Mesendoderm (in vitro differentiated cells): ENCODE measurements at places on chromosomes 3 and 15.

DNA sequence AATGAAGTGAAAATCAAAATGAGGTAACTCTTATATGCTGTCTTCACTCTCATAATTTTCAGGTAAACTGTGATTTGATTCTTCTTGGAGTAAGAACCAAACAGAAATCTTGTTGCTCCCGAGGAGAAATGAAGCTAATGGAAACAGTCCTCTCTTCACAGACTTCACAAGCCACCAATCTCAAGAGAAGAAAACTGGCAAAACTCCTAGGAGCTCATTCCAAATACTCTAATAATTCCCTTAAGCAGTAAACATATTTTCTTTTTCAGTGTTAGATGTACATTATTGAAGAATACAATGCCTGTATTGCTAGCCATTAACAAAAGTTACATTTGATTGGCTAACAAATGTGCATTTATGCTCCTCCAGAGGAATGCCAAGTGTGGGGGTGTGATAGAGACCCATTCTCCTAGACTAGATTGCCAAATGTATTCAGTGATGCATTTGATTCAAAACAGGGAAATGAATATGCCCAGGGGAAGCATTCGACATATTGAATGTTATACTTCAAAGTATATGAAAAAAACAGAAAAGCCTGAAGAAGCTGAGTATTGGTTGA, 11.8 kb upstream of the RIOX2 start:
- no peak for DNase-seq

DNA sequence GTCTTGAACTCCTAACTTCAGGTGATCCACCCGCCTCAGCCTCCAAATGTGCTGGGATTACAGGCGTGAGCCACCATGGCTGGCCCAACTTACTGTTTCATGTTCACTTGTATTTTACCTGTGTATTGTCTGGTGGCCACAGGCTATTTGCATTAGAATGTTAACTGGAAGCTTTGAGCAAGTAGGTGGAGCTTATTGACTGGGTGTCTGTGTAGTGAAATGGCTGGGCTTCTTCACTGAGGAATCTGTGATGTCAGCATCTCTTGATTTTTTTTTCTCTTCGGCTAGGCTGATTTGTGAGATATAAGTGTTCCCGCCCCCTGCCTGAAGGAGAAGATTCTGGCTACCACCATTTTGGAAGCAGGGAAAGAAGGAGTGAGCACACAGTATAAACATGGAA, 237.8 kb upstream of the PEX5L start:
- DNase-seq, result peak; percentile 42

DNA sequence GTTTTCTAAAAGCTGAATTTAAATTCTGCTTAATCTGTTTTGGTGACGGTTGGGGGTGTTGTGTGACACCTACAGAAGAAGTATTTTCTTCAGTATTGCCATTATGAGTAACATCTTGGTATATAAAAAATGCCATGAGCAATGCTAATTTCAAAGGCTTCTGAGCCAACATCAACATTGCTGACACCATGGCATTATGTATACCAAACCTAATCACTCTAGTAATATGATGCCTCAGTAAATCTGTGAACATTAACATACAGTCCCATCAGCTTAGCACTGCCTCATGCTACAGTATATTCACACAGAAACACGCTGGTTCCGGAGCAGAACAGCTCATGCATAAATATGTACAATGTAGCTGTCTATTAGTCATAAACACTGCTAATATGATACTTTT, 75.8 kb downstream of the ZPLD1 start:
- no peak for DNase-seq

- peak; percentile 20 for DNase-seq
These were observed 2.4 kb upstream of the ADGRG7 start for GRCh38 chr3:100606894-100607512.

- DNase-seq, result no peak
These were observed 30.1 kb downstream of the PLA2G4D start for GRCh38 chr15:42064271-42064670.

DNA sequence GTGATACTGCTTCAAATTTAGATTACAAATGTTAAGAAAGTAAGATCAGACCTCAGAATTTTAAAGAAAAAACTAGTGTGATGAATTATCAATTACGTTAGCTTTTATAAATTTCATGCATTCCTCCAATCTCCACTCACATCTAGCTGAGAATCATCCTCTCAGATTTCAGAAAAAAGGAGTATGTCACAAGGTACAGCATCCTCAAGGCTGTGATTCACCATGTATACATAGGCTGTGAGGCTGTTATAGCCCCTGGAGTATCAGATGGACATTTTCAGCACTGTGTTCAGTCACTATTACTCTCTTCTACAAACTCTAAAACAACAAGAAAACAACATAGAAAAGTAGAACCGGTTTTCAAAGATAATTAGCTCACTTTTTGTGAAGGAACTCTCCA, 214.4 kb downstream of the PCCB start:
- no peak for DNase-seq

DNA sequence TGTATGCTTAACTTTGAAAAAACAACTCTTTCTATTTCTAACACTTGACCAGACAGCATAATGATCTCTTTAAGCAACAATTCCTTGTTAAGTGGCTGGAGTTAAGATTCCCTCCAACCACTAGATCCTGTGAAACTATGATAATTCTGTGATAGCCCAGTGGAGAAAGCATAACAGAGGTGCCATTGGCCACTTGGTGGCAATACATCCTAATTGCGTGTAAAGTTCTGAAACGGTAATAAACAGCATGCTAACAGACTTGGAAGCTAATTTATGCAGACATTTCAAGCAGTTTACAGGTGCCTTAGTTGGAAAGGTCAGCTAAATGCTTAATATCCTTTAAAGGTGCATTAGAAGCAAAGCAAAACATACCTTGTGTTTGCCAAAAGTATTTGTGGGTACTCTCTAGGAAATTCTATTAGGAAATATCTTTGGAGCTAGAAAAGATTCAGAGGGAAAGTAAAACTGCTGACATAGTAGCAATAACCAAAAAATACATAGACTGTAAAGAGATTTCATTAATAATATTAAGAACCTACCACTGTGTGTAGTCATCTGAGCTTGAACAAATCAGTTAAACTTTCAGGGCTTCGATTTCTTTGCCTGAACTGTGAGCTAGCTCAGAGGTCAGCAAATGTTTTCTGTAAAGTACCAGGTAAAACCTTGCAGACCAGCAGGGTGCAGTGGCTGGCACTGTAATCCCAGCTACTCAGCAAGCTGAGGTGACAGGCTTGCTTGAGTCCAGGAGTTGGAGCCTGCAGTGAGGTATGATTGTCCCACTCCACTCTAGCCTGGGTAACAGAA, 19.0 kb upstream of the CSTA start:
- peak; percentile 65 for DNase-seq

DNA sequence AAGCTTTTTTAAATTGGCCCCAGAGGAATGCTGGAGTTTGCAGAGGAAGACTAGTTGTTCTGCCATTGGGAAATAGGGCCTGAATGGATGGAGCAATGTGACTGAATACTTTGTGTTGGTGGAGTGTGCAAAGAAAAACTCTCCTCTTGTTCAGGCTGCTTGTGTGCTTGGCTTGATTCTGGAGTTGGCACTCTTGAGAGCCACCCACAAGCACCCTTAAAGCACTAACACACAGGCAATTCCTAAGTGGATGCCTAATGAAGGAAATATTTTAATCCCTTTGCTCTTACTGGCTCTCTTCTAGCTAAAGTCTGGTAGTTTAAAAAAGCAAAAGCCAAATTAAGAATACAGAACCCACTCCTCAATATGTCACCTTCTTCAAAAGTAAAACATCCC, 304.4 kb upstream of the C2CD4B start:
- no peak for DNase-seq

DNA sequence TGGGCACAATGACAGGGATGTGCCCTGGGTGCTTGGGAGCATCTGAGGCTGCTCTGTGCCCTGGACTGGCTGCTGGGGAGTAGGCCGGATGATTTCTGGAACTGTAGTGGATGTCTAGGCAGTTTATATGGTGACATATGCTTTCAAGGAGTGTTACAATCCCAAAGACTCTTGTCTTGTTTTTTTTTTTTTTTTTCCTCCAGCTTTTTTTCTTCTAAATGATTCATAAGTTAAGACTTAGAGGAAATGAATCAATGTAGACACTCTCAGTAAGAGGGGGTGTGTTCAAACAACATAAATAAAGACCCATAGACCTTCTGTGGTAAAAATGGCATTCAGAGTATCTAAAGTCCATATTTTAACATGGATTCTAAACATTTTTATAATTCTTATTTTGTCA, 706.1 kb upstream of the GOLIM4 start:
- no peak for DNase-seq

GRCh38 chr15:51844747-51845426, 15.4 kb downstream of the TMOD3 start:
- DNase-seq, result no peak

- no peak for DNase-seq
These were observed 13.8 kb upstream of the FAH start for GRCh38 chr15:80138961-80139360.

DNA sequence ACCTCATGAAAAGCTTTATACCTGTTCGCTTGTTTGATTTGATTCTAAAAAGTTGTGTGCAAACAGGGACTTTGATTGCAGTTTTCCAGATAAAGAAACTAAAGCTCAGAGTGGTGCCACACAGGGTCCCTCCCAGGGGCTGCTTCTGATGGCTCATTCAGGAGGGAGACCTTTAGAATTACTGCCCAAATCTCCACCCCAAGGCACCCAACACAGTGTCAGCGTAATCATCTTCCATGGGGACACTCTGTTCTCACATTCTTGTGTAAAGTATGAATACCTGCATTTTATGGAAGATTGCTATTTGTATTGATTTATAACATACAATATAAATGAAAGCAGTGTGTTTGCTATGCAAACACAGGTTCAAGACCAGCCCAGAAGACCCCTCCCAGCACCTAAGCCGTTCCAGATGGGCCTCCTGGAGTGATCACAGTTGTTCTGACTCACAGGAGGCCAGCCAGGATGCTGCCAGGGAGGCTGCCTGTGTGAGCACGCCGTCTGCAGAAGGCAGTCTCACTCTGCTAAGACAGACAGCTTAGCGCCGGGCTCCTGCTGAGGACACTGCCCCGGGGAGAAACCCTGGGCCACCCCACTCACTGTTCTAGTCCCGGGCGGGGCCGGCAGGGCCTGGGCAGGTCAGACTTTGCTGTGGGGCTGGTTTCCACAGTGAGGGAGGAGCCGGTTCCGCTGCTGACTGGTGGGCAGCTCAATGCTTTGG, 185.6 kb downstream of the FAM43A start:
- DNase-seq, result peak; percentile 68

GRCh38 chr15:69908060-69908459, 189.7 kb downstream of the TLE3 start:
- no peak for DNase-seq

DNA sequence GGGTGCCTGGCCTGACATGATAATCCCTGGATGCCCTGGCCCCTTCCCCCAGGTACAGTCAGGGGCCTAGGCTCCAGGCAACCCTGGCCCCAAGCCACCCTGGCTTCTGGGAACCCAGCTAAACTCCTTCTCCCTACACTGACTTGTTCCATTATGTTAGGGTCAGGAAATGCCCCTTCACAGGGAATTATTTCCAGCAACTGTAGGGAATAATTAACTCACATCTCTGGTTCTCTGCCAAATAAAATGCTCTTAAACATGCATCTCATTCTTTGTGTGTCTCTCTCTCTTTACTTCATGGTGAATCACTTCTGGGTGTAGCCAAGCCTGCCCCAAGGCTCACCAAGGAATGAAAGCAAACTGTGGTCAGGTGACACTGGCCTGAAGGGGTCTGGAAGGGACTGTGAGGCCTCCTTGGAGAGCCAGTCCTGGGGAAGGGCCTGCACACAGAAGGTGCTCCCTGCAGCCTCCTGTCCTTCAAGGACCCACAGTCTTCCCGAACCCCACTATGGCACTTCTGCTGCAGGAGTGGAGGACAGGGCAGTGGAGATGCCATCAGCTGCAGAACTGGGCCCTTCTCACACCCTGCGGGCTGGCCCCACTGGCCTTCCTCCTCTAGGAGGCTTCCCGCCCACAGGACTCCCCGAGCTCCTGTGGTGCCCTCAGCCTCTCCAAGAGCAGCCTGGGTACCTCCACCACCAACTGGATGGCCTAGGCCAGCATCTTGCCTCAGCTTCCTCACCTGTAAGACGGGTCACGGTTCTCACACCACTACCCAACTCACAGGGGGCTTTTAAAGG, 17.6 kb downstream of the TKT start:
- no peak for DNase-seq

- DNase-seq, result peak; percentile 74
These were observed 75.1 kb downstream of the CCK start for GRCh38 chr3:42190701-42191442.

GRCh38 chr15:90035095-90035839, 34.1 kb downstream of the ZNF710 start:
- peak; percentile 84 for DNase-seq

- no peak for DNase-seq
These were observed 21.3 kb downstream of the SLC35A5 start for GRCh38 chr3:112583105-112583504.

GRCh38 chr3:152874896-152875749, 40.2 kb downstream of the P2RY1 start:
- no peak for DNase-seq

- DNase-seq, result no peak
These were observed 163.5 kb downstream of the IMPG2 start for GRCh38 chr3:101156787-101157345.

GRCh38 chr3:113277941-113278598, 66.7 kb downstream of the BOC start:
- peak; percentile 58 for DNase-seq
